Astrocyte of the spinal cord (primary cell): ENCODE measurements at places on chromosomes 7 and 10.

- DNase-seq = no peak
Measured at GRCh38 chr7:7731732-7732131, 13.3 kb upstream of the RPA3 start.

- DNase-seq = no peak
Measured at GRCh38 chr7:36040679-36041078, 112.4 kb upstream of the EEPD1 start.

- no peak for DNase-seq
Measured at GRCh38 chr7:41481353-41481752, 221.5 kb downstream of the INHBA start.

DNA sequence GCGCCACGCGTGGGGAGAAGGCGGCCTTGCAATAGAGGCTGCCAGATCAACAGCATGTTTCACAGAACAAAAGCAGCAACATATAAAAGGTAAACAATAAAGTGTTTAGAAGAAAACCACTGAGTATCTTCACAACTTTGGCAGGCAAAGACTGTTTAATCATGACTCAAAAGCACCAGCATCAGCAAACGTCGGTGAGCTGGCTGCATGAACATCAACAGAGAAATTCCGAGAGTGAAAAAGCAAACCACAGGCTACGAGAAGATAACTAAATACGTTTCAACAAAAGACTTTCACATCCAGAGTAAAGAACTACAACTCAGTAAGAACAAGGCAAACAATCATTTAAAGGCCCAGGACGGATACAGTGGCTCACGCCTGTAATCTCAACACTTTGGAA lies 172.0 kb downstream of the MAD1L1 start:
- DNase-seq = peak; percentile 79

- peak; percentile 56 for DNase-seq
Measured at GRCh38 chr7:18541181-18541870, 45.8 kb downstream of the HDAC9 start.

GRCh38 chr7:105769901-105770628 lies 106.3 kb downstream of the ATXN7L1 start:
- peak; percentile 19 for DNase-seq
